ENCODE measurements at places on chromosomes 12 and 14.

DNA sequence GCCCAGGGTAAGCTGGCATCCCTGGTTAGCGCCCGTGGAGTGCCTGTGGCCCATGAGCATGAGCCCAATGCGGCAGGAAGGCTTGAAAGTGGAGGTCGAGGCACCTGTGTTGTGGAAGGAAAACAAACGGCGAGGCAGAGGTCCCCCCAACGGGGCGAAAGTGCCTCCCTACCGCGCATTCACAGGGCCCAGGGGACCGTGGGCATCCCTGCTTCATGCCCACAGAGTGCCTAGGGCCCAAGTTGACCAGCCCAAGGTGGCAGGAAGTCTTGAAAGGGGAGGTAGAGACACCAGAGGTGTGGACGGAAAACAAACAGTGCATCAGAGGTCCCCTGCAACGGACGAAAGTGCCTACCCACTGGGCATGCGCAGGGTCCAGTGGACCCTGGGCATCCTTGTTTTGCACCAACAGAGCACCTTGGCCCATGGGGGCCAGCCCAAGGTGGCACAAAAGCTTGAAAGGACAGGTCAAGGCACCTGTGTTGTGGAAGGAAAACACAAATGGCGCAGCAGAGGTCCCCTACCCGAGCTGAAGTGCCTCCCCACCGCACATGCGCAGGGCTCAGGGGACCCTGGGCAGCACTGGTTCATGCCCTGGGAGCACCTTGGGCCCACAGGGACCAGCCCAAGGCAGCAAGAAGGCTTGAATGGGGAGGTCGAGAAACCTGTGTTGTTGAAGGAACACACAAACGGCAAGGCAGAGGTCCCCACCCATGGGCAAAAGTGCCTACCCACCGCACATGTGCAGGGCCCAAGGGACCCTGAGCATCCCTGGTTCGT, 377.5 kb downstream of the ALG10 start:
- DNase-seq: no peak

- DNase-seq: no peak
These were observed 494.8 kb downstream of the NELL2 start for GRCh38 chr12:44381341-44381740.

DNA sequence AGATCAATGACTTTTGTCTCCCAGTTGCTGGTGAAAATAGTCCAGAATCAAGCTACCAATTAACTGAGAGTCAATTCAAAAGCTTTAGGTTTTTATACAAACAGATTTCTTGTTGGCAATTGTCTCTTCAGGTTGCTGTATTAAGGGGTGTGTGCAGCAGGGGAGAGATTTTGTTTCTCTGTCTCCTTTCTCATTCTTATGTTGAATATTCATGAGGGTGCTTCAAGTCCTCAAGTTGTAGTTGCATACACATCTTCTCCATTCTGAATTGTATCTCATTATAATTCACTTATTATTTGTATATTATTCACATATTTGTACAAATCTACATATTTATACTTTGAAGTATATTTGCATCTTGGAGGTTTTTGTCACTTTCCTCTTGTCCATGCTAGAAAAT, 126.7 kb upstream of the PTPRQ start:
- DNase-seq: no peak

- no peak for DNase-seq
These were observed 68.8 kb downstream of the MDGA2 start for GRCh38 chr14:47606566-47606965.

- no peak for DNase-seq
These were observed 137.9 kb downstream of the IGF1 start for GRCh38 chr12:102342281-102343006.
